Putamen (tissue), 1 donor: ENCODE measurements at places on chromosomes 7 and 10.

DNA sequence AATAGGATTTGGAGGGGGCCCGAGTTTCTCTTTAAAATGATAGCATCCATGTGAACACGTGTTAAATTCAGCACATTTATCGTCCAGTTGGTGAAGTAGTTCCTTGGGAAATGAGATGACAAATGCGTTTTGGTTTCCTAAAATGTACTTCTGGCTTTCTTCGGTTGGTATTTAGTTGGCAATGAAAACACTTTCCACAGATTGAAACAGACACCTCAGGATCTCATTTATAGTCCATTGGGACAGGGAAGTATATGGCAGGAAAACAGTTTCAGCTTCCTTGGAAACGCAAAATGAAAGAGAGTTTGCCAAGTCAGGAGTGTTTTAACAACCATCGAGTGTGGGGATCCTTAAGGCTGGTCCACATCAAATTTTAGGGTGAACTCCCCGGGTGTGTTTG lies 19.4 kb upstream of the LYZL1 start:
- DNase-seq: no peak

DNA sequence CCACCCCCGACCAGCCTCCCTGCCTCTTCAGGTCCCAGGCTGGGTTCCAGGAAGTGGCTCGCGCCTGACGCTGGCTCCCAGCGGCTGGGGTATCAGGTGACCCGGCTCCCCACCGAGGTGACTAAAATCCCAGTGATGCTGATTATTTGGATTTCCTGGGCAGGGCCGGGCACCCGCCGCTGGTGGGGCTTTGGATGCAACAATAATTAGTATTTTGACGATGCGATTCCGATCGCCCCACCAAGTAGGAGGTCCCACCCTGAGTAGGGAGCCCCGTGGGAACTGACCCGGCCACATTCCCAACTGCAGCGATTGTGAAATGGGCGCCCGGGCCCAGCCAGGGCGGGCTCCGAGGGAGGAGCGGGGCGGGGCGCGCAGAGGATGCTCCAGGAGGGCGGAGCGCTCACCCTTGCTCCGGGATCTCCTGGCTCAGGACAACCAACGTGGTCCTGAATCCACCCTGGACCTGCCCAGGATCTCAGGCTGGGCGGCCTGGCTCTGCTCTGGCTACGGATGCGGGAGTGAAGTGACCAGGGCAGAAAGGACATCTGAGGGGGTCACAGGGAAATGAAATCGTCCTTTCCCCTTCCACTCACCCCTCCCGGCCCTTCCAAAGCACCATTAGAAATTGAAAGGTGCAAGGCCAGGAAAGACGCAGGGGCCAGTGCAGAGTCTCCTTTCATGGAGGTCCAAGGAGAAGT lies 32.6 kb downstream of the DUSP5 start:
- no peak for DNase-seq

DNA sequence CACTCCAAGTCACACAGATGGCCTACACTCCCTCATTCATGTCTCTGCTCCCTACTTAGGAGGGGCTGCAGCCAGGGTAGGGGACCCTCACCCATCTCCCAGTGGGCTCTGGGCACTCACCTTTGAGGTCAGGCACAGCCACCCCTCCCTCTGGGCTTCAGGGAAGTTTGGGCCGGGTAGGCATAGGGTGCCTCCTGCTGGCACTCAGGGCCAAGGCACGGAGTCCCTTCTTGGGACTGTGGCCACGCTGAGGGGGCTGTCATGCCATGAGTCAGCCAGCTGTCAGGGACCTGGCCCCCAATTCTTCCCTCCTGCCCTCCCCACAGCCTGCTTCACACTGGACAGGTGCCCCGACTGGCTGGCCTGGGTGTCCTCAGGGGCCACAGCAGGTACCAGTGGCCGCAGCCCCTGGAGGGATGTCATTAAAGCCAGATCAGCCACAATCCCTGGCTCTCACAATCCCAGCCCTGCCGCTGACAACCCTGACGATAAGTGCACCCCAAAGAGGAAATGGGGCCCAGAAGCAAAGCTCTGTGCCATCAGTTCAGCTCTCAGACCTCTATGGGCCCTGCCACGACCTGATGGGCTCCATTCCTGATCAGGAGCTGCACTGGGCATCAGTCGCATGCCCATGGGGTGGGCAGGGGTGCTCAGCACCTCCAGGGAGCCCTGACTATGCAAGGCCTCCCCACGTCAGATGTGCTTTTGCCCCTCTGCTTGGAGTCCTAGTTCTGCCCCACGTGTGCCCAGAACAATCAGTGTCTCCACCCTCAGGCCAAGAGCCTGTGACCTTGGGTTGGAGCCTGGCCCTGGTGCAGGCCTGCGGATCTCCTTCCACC lies 34.1 kb upstream of the RET start:
- no peak for DNase-seq

DNA sequence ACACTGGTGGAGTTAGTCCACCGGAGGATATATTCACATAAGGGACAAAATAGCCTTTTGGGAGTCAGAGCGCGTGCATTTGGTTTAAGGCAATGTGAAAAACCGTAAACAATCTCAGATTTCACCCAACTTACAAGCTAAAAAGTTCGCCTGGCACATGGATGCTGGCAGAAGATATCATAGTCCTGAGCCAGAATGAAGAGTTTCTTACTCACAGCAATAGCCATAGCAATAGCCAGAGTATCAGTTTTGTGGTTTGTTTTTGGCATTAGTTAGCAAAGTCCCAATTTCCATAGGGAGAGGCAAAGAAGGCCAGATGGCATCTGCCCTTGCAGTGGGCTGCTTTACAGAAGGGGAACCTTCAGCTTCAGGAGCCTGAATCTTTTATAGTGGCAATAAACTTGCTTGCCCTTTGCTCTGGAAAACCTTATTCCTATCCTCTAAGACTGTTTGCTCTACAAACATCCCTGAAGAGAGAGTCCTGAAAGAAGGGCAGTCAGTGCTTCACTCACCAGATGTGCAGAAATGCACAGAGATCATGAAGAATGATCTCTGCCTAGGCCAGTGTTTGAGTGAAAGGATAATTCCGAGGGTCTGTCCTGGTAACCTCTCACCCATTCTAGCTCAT lies 28.7 kb upstream of the RSBN1L start:
- no peak for DNase-seq

- no peak for DNase-seq
Measured at GRCh38 chr7:99129536-99129935, 14.4 kb downstream of the SMURF1 start.

DNA sequence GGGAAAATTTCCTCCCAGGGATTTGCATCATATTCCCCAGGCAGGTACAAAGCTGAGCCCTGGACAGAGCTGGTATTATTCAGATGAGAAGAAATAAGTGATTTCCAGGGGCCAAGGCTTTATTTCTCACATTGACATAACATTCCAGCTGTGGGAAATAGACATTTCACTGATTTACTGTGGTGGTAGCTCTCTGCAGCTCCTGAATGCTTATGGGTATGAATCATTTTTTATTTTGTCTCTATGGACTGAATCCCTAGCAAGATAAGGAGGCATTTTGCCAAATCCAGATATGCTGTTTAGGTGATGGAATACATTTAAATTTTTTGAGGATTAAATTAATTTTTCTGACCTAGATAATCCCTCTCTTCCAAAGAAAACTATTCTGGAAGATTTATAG lies 97.9 kb downstream of the MTPN start:
- DNase-seq: no peak

GRCh38 chr10:120584786-120585185 lies 127.8 kb downstream of the PLPP4 start:
- no peak for DNase-seq

DNA sequence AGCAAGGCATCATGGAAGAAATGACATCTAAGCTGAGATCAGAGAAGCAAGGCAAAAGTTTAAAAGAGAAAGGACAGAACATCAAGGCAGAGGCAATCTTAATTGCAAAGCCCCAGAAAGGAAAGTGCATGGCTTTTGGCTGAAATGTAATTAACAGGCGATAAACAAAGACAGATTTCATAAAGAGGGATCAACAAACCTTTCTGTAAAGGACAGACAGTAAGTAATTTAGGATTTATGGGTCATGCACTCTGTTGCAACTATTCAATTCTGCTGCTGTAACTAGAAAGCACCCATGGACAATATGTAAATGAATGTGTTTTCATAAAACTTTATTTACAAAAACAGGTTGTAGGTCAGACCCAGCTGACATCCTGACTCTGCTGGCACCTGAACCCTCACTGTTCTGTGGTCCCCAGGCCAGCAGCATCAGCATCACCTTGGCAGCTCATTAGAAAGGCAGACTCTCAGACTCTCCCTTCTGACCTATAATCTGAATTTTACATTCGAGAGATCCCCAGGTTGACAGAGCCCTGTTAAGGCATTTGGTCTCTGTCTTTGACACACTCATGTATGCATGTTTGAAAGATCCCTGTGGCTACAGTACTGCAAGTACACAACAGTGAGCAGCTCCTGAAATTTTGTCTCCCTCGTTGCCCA lies 362.9 kb upstream of the NFE2L3 start:
- DNase-seq: no peak

GRCh38 chr10:5135581-5135980 lies 41.4 kb downstream of the AKR1C3 start:
- no peak for DNase-seq

DNA sequence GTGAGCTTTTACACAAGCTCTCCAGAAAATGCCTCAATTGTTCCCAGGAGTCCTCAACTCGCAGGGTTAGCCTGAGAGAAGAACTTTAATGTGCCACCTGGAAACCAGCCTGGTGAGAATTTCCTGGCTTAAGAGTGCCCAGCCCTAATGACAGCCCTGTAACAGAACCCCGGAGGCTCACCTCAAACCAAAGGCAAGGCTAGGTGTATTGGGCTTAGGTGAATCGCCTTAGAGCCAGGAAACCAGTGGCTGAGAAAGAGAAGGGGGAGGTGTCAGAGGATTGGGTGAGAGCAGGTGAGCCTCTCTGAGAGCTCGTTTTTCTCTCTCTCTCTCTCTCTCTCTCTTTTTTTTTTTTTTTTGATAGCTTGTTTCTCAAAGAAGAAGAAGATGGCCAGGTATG lies 7.3 kb downstream of the OCM2 start:
- DNase-seq: no peak

GRCh38 chr10:131311661-131312477 lies at the start of gene TCERG1L:
TSS of gene TCERG1L (minus strand) at chr10:131311721. CDS start at chr10:131311635, 86 bp downstream.
- DNase-seq: no peak

GRCh38 chr7:33685981-33686683 lies 219.2 kb upstream of the BMPER start:
- DNase-seq: no peak

DNA sequence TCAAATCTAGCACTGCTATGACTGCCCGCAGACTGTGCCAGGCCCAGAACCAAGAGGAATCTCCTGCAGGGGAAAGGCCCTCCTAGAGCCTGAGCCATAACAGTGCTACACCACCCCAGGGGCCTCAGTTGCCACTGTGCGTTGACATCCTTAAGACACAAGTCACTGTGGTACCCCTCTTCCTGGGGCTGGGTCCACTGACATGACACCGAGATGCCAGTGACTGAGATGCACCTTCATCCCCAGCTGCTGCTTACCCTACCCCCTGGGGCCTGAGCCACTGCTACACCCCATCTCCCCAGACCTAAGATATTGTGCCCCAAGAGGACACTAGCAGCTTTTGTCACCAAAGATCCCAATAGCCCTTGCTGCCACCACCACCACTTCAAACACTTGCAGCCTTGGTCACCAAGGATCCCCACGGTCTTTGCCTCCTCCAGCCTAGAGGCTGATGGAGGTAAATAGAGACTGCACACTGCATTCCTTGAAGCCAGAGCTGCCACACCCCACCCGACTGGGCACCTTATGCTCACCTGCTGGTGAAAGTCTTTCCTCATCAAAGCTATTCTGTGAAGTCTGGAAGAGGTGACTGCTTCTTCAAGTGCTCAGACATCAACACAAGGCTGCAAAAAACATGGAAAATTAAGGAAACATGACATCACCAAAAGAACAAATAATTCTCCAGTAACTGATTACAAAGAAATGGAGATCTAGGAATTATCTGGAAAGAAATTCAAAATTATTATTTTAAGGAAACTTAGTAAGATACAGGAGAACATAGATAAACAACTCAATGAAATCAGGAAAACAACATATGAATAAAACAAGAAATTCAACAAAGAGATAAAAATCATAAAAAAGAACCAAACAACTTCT lies 40.4 kb upstream of the SHH start:
- no peak for DNase-seq

- DNase-seq: no peak
Measured at GRCh38 chr10:125113691-125114371, 46.5 kb downstream of the CTBP2 start.

DNA sequence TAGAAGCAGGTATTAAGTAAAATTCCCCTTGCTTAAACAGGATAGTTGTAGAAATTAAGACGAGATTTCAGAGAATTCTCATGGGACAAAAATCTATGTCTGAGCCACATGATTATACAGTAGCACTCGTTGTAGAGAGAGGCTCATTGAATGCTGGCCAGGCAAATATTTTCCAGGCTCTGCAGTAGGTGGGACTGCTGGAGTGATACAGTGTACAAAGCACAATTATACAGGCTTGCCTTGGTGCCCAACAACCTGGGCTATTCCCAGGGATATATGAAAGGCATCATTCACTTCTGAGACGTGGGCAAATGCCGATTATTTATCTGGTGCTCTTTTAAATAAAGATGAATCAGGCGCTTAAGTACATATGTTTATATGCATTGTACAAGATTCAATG lies 380.6 kb downstream of the PHTF2 start:
- no peak for DNase-seq

DNA sequence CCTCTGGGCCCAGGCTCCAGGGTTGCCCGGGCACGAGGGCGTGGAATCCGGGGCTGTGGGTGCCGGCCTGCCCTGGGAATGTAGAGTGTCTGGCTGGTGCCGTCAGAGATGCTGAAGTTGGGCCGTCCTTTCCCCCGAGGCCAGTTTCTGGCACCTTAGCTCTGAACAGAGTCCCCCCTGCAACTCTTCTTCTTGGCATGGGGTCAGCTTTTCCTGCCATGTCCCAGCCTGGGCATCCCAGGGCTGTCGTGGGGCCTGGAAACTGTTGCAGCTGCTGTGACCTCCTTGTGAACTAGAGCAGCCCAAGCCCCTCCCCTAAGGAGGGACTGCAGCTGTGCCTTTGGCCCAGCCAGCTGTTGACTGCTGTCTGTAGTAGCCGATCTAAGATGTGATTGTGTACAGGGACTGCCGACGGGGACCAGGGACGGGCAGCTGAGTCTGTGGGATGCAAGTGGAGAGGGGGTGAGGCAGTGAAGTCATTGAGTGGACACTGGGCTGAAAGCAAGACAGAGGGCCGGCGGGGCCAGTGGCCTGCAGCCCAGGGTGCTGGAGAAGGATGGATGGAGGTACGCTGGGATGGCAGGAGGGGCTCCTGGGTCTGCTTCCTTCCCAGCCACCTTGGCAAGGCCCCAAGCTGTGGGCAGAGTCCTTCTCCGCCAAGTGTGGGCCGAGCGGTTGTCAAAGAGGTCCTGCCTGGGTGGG lies 35.8 kb downstream of the GBX1 start:
- peak; percentile 91 for DNase-seq

- DNase-seq: no peak
Measured at GRCh38 chr10:102449321-102450123, 1.8 kb downstream of the C10orf95 start.
